ENCODE measurements at places on chromosomes 16 and 17.
A peak's percentile ranks its signal among the peaks of the same experiment; 100 is the strongest.

DNA sequence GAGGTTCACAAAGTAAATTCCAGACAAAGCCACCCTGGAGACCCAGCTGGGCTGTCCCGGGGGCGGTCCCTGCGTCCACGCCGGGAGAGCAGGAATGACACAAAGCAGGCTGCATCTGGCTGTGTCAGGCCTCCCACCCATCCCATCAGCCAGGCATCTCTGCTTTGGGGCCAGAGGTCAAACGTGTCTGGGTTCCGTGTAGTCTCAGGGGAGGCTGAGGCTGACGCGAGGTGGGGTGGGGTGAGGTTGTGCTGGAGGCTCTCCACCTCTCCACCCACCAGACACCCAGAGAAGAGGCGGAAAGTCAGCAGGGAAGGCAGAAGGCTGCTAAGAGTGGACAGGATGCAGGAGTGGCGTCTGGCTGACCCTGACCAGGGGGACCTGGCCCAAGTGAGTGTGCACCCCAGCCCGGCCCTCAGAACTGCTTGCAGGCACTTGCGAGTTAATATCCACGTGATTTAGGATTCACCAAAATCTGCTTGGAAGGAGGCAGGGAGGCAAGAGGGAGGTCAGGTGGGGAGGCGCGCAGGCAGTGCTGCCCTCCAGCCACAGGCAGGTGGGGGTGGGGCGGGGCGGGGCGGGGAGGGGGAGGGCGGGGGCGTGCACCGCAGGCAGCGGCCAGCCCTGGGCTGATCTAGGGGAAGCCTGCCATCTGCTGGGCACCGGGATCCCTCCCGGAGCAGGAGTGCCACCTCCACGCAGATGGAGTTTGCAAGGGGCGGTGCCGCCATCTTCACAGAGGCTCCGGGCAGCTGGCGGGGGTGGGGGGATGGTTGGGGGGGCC lies 44.3 kb downstream of the TBC1D16 start:
- peak; percentile 89 for DNase-seq

- no peak for DNase-seq
These were observed 13.9 kb downstream of the SARM1 start for GRCh38 chr17:28385406-28385805.

- no peak for DNase-seq
These were observed 120.5 kb downstream of the CCT6B start for GRCh38 chr17:34840750-34841149.

DNA sequence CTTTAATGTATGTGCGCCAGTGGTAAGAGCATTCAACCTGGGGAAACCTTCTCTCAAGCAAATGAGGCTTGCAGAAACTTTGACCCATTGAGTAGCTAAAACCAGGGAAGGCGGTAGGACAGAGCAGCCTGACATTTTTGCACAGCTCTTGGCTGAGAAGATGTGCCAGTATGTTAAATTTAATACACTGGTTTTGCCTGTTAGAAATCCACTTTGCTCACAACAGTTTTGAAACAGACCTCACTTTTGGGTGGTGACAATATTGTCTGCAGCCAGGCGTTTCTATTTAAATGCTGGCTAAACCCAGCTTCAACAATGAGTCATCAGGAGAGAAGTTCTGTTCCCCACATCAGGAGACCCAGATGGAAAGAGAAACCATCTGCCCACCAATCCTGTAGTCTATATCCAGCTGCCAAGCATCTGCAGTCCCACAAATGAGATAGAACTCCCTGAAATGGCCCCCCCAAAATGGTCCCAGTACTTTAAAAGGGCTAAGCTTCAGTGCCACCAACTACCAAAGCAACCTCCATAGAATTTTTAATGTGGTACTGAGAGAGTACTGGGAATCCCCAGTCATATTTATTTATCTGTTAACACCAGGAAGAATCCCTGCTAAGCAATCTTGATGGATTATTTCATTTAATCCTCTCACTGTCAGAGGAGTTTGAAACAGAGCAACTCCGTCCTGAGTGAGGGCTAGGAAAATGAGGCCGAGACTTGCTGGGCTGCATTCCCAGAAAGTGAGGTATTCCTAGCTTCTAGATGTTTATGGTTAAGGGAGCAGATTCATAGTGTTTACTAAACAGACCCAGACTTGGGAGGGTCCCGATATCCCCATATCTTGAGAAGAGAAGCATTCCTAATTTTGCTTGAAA lies 29.0 kb upstream of the CLEC3A start:
- DNase-seq: no peak

GRCh38 chr17:39014795-39015545 lies 47.8 kb upstream of the FBXO47 start:
- DNase-seq: no peak

DNA sequence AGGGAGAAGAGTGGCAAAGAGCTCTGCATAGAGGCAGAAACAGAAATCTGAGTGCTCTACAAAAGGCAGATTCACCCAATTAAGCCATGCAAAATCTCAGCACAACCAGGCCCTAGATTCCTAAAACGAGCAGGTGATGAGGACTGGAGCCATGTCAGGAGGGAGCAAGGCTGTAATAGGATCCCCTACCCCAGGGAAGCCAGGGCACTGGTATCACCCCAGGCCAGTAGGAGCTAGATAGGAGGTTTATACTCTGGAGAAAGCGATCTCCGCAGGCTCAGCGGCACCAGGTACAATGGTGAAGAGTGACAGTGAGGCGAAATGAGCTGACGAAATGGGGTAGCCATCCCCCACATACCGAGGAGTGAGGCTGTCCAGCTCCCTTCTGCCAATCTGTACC lies 171.5 kb downstream of the PARN start:
- DNase-seq: no peak
